ENCODE measurements at places on chromosomes 3 and 15.

DNA sequence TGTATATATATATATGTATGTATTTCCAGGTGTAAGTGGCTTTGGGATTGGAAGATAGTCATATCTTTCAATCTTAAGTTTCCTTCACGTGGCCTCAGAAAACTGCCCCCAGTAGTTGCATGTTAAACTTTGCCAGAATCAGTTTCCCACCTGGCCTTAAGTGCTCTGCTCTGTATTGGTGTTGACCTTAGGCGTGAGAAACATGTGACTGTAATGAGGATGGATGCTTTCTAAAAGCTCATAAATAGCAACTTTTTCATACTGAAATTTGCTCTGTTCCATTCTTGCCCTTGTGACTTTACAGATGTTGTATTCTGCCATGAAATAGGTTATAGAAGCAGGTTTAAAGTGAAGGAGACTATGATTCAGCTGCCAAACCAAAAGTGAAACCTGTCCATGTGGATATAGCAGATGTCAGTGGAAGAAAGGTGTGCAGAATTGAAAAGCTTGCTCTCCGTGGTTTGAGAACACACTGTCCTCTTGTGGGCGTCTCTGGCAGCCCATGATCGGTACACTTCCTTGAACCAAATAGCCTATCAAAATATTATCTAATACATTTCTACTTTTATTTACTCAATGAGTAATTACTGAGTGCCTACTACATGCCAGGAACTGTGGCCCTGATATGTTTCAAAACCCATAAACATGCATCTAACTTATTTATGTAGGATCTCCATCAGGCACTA, 15.8 kb downstream of the SCG5 start:
- no peak for DNase-seq

GRCh38 chr3:76965122-76965725, 74.7 kb upstream of the ROBO2 start:
- DNase-seq = no peak

GRCh38 chr3:160061525-160061924, 72.9 kb downstream of the IL12A start:
- no peak for DNase-seq

DNA sequence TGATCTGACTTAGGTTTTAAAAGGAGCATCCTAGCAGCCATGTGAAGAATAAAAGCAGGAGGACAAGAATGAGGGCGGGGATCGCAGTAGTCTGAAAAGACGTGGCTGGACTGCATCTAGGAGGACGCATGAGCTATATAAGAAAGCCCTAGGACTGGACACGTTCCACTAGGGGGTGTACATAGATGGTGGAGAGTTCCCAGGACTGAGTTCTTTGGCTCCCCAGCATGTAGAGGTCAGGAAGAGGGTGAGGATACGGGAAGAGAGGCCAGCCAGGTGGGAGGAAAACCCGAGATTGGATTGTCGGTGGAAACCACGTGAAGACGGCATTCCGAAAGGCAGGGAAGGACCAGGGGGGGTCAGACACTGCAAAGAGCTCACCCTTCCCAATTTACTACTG, 64.2 kb upstream of the CFAP161 start:
- no peak for DNase-seq

Measured in NCI-H187 (cell line).